Skeletal muscle cell (primary cell): ENCODE measurements at places on chromosomes 13 and 19.

GRCh38 chr19:55423225-55424005 lies 15.8 kb upstream of the UBE2S start:
- DNase-seq: no peak

- peak; percentile 69 for DNase-seq
Measured at GRCh38 chr19:6744381-6745301, 5.2 kb downstream of the TRIP10 start.

DNA sequence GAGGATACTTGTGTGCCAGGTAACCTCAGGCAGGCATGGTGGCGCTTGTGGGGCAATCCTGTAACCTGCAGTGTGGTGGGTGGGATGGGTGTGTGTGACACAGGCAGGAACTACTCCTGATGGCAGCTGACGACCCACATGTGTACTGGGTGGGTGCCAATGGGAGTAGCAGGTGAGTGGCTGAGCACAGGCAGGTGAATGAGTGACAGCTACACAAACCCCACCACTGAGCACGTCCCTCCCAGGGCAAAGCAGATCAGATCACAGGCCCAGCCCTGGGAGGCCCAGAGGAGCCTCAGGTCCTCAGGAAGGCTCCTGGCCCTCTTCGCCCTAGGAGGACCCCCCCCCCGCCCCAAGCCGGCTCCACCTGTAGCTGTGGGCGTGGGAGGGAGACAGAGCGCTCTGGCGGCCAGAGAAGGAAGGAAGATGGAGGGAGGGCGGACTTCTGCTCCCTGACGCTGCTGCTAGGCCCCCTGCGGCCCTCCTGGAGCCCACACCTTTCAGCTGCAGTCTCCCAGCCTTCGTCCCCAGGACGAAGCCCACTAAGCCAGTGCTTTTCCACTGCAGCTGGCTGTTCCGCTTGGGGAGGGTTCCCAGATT lies 1.3 kb upstream of the ZNF181 start:
- no peak for DNase-seq

DNA sequence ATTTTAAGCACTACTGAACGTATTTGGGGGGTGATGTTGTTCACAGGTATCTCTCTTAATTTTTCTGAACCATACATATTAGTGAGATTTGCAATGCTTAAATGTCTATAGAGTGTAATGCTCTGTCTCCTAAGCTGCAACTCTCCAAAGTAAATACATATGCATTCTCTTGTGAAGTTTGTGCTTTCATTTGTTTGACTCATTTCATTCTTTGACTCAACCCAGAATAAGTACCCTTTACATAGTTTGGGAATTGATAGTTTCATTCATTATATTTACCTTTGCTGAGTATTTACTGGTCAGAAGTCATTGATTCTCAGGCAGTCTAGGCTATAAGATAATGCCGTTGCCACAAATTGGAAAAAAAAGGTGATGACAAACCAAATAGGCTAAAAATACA lies 406.9 kb downstream of the FGF9 start:
- DNase-seq: no peak
